ENCODE measurements at places on chromosomes 6 and 20.

- no peak for DNase-seq
Measured at GRCh38 chr6:68994521-68994920, 359.4 kb downstream of the ADGRB3 start.

GRCh38 chr6:112560651-112561050 is 213.5 kb downstream of the RFPL4B start:
- DNase-seq = no peak

DNA sequence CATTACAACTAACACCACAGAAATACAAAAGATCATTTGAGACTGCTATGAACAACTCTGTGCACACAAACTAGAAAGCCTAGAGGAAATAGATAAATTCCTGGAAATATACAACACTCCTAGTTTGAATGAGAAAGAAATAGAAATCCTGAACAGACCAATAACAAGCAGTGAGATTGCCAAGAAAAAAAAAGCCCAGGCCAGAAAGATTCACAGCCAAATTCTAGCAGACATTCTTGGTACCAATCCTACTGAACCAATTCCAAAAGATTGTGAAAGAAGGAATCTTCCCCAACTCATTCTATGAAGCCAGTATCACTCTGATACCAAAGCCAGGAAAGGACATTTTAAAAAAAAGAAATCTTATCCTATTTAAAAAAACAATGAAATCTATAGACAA is 7.0 kb upstream of the CDK19 start:
- DNase-seq = no peak

DNA sequence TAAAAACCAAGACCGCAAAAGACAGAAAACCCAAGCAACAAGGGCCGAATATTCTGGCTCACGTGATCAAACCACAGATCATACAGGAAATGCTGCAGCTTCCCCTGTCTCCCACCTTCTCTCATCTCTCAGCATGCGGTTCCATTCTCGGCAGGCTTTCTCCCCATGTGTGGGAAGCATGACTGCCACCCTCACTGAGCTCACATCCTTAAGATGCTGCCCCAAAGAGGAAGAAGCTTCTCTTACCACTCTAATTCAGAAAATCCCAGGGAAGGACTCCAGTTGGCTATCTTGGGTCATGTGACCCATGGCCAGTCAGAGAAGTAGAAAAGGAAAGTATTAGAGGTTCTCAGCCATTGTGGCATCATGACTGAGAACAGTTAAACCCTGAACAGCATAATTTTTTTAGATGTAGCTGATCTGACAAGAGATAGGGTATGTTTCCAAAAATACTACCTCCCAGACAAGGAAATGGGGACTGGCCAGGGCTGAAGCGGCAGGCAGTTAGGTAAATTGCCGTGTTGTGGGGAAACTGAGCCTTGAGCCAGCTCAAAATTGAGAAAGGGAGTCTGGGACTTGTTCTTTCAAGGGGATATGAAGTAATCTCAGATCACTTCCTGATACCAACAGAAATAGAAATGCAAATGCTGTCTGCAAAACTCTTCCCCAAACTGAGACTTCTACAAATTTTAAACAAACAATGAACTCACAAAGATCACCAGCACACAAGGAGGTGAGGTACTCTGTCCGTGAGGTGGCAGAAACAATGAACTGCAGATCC is 37.1 kb upstream of the GRM4 start:
- peak; percentile 92 for DNase-seq

- DNase-seq = no peak
Measured at GRCh38 chr20:16111172-16111832, 461.9 kb downstream of the KIF16B start.

DNA sequence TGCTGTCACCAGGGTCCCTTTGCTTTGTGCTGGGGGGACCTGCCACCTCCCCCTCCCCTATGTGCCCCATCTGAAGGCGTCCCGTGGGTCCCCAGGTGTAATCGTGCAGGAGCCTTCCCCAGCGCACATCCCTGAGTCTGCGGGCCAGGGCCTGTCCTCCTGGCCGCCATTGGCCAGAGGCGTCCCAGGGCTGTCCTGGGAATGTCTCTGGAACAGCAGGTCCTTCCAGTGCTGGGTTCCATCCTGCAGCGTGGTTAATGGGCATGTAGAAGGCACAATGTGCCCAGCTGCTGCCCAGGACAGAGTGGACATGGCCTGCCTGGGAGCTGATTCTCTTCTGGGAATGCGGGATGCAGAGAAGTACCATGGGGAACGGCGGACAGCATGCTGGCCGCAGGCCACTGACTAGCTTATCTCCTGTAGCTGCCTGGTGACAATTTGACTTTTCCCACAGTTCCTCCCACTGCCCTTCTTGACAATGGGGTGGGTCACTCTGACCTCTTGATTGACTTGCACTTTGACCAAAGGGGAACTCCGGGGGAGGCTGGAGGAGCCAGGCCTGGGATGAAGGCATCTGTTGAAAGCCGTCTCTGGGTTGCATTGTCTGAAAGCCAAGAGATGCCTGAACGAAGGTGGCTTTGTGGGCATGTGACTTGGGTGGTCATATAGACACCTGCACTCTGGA is 64.0 kb downstream of the CTCFL start:
- no peak for DNase-seq

DNA sequence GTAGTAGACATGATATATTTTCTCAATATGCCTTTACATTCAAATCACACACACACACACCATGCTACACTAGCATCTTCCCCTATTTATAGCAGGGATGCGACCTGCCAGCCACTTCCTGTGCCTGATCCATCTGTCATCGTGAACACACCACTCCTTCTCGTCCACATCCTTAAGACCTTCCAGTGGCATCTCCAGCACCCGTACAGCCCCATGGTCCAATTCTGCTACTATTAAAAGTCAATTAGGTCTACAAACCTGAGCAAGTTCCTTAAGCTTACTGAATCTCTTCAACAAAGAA is 54.5 kb downstream of the KIF16B start:
- no peak for DNase-seq

DNA sequence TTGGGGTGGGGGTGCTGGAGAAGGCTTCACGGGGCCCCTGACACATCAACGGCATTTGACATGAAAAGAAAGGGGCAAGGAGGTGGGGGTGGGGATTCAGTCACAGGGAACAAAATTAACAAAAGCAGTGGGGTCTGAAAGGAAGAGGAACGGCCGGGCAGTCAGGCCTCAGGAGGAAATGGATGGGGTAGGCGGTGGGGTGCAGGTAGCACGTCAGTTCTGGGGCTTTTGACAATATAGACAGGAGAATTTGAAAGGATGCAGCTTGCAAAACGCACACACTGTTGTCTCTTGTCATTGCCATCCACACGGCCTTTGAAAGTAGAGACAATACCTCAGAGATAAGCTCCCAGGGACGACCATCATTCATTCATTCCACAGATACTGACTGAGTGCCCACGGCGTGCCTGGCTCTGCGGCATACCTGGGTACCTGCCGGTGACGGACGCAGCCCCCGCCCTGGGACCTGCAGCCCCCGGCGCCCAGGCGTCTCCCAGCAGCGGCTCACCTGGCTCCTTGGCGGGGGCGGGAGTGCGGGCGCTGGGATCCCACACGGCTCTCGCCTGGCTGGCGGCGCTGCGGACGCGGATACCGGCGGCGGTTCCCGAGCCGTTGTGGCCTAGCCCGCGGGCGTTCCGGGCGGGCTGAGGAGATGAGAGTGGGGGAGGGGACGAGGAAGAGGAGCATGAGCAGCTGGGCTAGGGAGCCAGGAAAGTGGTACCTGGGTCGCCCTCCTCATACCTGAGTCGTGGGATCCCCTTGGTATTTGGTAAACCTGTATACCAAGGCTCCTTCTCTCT is at the start of gene SLC26A8:
Gene SLC26A8 (minus strand): TSS at position 646 of the 800 bp plus-strand sequence. CDS start 4,934 bp downstream, outside the sequence.
- DNase-seq = no peak

DNA sequence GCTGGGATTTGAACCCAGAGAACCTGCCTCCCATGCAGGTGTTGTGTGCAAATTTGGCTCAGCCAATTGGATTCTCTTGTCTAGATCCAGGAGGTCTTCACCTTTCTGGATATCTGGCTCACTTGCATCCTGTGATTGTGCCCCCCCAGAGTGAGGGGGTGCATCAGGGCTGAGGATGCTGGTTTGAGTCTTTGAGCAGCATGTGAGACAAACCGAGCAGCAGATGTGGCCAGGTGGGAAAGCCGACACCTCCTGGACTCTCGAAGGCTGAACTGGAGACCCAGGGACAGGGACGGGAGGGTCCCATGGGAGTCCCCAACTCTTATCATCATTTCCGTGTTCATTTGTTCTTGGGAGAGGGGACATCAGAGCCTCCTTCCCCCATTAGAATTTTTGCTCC is 30.6 kb upstream of the SULF2 start:
- no peak for DNase-seq

DNA sequence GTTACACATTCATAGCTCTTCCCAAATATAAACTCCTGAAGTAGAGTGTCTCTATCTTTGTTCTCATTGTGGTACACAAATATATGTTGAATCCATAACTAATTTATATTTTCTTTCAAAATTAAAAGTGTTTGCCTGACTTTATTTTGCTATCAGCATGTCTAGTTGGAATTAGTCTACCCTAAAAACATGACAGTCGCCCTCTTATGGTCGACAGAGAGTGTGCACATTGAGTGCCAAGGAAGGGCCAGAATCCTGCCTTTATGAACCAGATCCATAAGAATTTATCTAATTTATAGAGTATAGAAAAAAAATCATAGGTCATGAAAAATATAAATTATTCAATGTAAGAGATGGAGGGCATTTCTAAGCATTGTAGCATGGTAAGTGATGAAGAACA is 12.3 kb upstream of the DEFB112 start:
- DNase-seq = no peak

- no peak for DNase-seq
Measured at GRCh38 chr6:125151700-125152099, 1.9 kb upstream of the TPD52L1 start.

GRCh38 chr6:109262261-109262660 is 120.0 kb downstream of the CD164 start:
- no peak for DNase-seq

DNA sequence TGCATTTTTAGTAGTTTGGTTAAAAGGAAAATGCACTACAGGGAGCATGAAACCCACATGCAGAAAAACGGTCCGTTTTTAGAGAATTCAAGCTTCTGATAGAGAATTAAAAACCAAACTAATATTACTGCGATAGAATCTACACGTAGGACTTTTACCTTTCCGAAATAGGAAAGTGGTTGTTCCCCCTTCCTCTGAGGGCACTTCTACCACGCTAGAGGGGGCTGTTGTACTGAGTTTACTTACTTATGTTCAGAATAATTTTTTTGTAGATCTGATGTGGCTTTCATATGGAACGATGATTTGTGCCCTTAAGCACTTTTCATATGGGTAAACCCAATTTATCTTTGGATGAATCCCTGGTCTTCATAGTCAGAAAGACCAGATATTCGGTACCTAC is 264.3 kb upstream of the PLN start:
- peak; percentile 52 for DNase-seq

GRCh38 chr6:142570221-142570671 is 268.4 kb downstream of the ADGRG6 start:
- DNase-seq = peak; percentile 38

DNA sequence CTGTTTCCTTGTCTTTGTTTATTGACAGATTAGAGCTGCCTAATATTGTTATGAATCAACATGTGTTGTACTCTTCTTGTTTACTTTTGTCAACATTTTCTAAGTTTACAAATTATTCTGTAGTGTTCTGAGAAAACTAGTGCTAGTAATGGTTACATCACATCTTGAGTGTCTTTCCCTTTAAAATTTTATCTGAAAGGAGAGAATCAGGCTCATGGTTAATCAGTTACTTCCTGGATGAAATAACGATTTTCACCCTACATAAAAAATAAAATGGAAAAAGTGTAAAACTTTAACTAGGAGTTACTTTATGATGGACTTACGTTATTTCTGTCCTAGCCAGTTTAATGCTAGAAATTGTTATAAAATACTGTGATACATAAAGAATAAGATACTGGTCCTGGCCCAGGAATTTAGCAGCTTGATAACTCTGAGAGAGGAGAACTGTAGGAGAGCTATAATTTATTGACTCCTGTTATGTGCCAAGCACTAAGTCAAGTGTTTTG is 26.4 kb upstream of the BMP5 start:
- DNase-seq = no peak

GRCh38 chr6:144806222-144806621 is 521.1 kb downstream of the UTRN start:
- DNase-seq = no peak

DNA sequence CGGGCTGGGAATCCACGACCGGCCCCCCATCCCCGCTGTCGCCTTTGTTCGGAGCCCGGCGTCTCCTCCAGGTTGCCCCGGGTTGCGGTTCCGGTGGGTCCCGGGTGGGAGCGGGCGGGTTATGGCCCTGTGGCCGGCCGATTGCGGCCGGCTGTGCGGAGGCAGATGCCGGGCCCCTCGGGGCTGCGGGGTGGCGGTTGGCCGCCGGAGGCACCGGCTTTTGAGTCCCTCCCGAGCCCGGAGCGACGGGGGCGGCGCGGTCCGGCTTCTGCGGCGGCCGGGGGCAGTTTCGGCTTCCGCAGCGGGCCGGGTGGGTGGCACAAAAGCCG is 431 bp downstream of the LOC128125822 start:
- no peak for DNase-seq

DNA sequence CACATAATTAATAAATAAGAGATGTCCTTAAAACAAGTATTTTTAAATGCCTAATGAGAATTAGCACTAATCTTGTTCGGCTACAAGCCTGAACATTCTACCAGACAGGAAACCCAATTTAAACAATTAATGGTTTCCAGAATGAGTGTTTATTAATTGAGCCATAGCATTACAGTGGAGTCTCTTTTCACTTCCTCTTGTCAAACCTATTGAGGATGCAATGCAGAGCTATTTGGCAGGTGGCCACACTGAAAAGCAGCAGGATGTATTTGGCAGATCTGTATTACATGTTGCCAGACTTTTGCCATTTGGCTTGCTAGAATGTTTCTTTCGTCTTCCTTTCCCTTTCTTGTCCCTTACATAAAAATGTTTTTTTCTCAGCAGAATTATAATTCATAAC is 475.2 kb upstream of the MARCKS start:
- no peak for DNase-seq

DNA sequence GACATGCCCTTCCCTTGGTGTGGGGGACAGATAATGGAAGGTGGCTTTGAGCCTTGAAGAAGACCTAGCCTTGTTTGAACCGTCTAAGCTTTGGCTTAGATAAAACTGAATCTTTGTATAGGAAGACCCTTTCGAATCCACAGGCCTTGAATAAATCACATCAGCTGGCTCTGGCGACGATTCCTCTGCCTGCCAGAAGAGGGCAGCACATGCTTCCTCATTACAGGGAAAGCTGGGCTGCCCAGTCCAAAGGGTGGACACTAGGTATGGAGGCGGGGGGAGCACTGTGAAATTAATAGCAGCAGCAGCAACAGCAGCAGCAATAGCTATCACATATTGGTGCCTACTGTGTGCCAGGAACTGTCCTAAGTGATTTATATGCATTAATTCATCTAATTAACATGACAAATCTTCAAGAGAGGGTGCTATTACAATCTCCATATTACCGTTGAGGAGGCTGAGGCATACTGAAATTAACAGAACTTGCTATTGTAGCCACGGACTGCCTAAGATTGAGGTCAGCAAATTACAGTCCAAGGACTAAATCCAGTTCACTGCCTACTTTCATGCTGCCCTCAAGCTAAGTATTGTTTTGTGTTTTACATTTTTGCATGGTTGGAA is 85.1 kb downstream of the CLIC5 start:
- peak; percentile 51 for DNase-seq
